Mesothelial cell of epicardium (in vitro differentiated cells): ENCODE measurements at places on chromosomes 6 and 20. TPM values are rescaled to one million over a fixed set of nuclear protein-coding genes. Genes with fewer than 3 reads are reported as not detected.
A peak's percentile ranks its signal among the peaks of the same experiment; 100 is the strongest.

DNA sequence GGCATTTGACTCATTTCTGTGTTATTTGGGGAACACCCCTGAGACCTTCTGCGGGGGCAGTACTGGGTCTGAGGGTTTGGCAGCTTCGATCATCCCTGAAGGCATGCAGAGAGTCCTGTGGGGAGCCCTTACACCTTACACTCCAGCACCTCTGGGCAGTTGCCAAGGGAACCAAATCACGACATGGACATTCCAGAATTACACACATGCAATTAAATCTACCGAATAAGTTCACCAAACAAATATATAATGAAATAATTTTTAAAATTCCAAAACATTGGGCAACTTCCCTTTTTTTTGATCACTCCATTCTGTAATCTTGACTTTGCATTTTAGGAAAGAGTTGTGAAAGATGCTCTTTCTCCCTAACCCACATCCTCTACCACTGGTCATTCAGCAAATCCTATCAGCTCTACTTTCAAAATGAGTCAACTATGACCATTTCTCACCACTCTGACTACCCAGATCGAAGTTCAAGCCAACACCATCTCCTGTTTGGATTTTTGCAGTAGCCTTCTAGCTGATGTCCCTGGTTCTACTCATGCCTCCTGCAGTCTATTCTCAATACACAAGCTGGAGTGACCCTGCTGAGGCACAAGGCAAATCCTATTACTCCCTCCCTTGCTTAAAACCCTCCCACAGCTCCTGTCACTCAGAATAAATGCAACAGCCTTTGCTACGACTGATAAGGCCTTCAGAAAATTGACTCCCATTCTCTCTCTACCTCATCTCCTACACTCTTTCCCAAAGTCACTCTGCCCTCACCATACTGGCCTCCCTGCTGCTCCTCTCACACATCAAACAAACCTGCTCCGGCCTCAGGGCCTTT lies 533.3 kb downstream of the HACE1 start:
- H3K4me1 ChIP-seq: peaks cover 27% of the 10 kb centered on the region
- H3K27me3 ChIP-seq: peaks cover 7% of the 10 kb centered on the region
- H3K36me3 ChIP-seq: no peaks in the 10 kb centered on the region
- no peak for DNase-seq
- H3K27ac ChIP-seq: no peak overlapping the region
- no peak overlapping the region for H3K4me3 ChIP-seq

- H3K4me3 ChIP-seq: no peak overlapping the region
- DNase-seq: no peak
- peaks cover 9% of the 10 kb centered on the region for H3K4me1 ChIP-seq
- H3K27me3 ChIP-seq: no peaks in the 10 kb centered on the region
Observed at GRCh38 chr6:24882835-24883555, 52.8 kb downstream of the RIPOR2 start.

GRCh38 chr6:64890609-64891008 lies 816.4 kb downstream of the EYS start:
- peak overlapping the region; percentile 86 for H3K27ac ChIP-seq
- no peak overlapping the region for H3K4me3 ChIP-seq
- peaks cover 20% of the 10 kb centered on the region for H3K4me1 ChIP-seq
- DNase-seq: no peak

DNA sequence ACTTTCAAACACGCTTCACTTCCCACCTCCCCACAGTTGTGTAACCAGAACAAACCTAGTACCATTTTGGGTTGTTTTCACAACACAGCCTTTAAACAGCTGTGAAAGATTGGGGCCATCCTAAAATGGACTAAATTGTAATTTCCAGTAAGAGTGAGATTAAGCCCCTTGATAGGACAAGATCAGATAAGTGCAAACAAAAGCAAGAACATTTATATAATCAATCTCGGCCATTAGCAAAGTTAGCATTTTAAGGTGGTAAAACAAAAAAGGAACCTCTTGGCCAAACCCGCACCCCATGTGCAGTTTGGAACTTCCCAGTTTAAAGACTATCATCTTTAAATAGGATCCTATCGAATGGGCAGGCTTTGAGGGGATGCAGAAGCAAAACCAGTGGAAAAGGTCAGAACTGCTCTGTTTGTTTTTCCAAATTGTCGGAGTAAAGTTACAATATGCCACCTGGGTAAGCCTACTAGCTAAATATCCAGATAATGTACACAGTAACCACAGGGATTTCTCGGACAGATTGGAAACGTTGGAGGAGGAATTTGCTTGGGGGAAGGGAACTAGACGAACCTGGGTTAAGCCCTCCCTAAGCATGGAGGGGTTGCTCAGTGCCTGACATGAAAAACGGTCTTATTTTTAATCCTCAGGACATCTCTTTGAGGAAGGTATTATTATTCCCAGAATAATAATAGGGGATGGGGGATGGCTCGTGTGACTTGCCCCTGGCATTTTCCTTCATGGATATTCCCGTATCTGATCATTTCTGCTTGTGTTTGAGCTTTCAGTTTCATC lies 159.8 kb upstream of the SALL4 start:
- H3K27me3 ChIP-seq: no peaks in the 10 kb centered on the region
- H3K36me3 ChIP-seq: no peaks in the 10 kb centered on the region
- DNase-seq: no peak
- H3K4me1 ChIP-seq: peaks cover 42% of the 10 kb centered on the region

- no peak for DNase-seq
- H3K27me3 ChIP-seq: no peaks in the 10 kb centered on the region
- no peak overlapping the region for H3K4me3 ChIP-seq
- H3K27ac ChIP-seq: no peak overlapping the region
Observed at GRCh38 chr6:19788686-19789085, 48.5 kb upstream of the ID4 start.

- H3K4me1 ChIP-seq: peaks cover 19% of the 10 kb centered on the region
- no peaks in the 10 kb centered on the region for H3K36me3 ChIP-seq
- H3K27me3 ChIP-seq: peaks cover 3% of the 10 kb centered on the region
- DNase-seq: no peak
Observed at GRCh38 chr20:59378966-59379365, 78.6 kb downstream of the EDN3 start.

GRCh38 chr6:31383149-31383548 lies 20.2 kb upstream of the MICA start:
- no peak overlapping the region for H3K4me3 ChIP-seq
- no peak overlapping the region for H3K27ac ChIP-seq
- no peaks in the 10 kb centered on the region for H3K36me3 ChIP-seq
- H3K27me3 ChIP-seq: peaks cover 55% of the 10 kb centered on the region

DNA sequence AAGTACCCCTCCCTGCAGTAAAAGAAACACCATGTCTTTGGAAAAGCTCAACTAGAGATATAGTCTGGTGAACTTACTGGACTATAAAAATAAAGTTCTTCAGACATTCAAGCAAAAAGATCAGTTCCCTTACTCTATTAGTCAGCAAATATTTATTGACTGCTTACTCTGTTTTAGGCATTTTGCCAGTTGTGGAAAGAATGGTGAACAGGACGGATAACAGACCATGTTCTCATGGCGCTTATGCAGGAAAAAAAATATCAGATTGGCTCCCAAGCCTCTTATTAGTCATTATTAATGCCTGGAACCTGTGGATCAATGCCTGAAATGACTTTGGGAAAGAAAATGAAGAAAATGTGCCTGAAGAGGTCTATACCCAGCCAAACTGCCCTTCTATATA lies 282.2 kb upstream of the EPHA7 start:
- no peak overlapping the region for H3K27ac ChIP-seq
- no peak for DNase-seq
- no peaks in the 10 kb centered on the region for H3K4me1 ChIP-seq

DNA sequence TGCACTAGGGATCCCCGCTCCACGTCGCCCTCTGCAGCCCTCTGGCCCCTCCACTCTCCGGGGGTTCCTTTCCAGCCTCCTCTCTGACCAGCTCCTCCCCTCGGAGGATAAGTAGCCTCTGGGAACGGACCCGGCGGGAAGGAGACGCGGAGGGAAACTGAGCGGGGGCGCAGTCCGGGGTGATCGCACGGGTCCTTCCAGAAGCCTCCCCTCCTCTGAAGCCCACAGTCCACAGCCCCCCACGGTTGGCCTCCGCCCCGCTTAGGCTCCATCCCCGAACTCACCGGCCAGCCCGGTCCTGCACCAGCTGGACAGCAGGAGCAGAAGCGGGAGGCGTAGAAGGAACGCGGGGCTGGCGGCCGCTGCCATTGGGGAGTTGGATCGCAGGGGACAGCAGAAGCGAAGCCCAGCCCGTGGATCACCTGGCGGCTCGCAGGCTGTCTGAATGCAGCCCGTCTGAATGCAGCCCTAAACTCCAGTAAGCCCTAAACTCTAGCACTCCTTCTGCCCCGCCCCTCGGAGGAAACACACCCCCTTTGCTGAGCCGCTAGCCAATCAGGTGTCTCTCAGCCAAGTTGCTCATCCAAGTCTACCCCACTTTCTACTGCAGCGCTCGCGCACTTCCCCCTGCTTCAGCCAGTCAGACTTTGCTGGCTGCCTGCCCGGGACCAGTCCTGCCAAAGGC lies at the start of gene RAET1G:
TSS of gene RAET1G (minus strand) at position 480 of the 685 bp plus-strand sequence. CDS start at position 369, 111 bp downstream.
- H3K4me1 ChIP-seq: peaks cover 13% of the 10 kb centered on the region
- no peak within 1 kb of the TSS for H3K27ac ChIP-seq
- peak within 1 kb of the TSS; percentile 69 for H3K4me3 ChIP-seq
- H3K27me3 ChIP-seq: peaks cover 92% of the 10 kb centered on the region
- peak; percentile 84 for DNase-seq

The FAM135A gene
- total RNA-seq: 21.5 to 24.8 TPM (median 22.7 TPM) in 3 replicates

GRCh38 chr6:139640448-139640847 lies 266.0 kb upstream of the CITED2 start:
- H3K27ac ChIP-seq: no peak overlapping the region
- H3K4me3 ChIP-seq: no peak overlapping the region
- peaks cover 14% of the 10 kb centered on the region for H3K4me1 ChIP-seq
- no peak for DNase-seq

DNA sequence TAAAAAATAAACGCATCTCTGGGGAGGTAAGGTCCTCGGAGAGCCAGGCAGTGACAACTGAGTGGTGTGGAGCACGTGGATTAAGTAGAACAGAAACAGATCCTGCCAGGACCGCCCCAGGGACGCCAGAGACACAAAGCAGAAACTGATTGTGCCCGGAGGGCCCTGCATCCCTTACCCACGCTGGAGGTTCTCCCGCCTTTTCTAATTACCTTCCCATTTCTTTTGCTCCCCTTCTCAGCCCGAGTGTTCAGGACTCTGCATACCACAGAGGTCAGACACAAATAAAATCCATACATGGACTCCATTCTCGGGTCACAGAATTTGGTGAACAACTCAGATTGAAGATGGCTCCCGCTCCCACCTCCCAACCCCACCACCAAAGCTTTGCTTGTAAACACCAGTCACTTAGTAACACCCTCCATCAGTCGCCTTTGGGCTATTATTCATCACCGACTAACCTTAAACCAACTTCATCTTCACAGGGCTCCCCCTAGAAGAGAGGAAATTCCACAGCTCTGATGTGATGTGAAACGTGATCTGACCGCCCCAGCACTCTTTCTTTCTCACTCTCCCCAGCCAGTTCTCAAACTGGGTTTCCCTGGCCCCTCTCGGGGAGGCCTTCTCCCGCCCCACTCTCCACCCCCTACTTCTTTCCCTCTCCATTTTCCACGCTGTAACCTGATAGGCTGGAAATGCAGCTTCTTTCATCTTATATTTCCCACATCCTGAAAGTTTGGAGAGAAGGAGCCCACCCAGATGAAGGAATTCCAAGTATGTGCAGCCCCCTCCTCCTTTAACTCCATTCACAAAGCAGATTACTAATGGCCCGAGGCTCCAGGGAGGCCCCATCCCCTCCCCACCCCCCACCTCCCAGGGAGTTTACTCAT lies 32.5 kb upstream of the PIM1 start:
- H3K4me3 ChIP-seq: peak overlapping the region; percentile 60
- H3K36me3 ChIP-seq: no peaks in the 10 kb centered on the region
- H3K27me3 ChIP-seq: no peaks in the 10 kb centered on the region
- peak overlapping the region; percentile 100 for H3K27ac ChIP-seq
- peak; percentile 76 for DNase-seq

DNA sequence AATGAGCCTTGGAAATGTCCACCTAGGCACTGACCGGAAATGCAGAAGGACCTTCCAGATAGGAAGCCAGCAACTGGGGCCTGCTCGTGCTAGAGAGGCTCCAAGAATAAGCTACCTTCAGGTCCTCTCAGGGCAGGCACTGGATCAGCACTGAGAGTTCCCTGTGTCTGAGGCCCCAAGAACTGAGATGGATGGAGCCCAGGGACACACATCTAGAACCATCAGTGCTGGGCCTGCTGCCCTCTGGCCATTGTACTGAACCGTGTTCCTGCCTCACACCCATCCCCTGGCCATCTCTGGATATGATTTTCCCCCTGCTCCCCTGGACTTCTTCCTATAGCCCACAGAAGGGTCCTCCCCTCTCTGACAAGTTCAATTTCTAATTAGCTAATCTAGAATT lies 10.3 kb downstream of the BPIFA1 start:
- H3K4me1 ChIP-seq: no peaks in the 10 kb centered on the region
- H3K27ac ChIP-seq: no peak overlapping the region
- no peaks in the 10 kb centered on the region for H3K36me3 ChIP-seq

The IL17F gene
- total RNA-seq: not detected in 3 replicates

DNA sequence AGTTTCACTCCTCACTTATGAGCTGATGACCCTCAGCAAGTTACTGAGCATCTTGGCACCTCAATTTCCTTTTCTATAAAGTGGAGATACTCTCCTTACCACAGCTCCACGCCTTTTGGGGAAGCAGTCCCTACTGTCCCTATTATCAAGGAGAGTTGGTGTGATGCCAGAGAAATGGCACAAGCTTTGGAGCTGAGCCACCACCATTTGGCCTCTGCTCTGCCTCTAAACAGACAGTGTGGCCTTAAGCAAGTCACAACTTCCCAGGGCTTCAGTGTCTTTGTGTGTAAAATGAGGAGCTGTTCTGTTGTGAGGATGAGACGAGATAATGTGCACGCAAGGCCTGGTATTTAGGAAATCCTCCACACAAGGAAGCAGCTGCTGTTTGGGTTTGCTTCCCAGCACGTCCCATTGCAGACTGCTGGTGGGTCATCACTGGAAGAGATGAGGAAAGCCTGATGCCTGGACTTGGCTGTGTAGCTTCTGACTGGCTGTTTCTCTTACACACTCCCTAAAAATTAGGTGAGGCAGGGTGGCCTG lies 18.5 kb downstream of the NSFL1C start:
- DNase-seq: no peak
- peaks cover 32% of the 10 kb centered on the region for H3K36me3 ChIP-seq
- H3K4me3 ChIP-seq: no peak overlapping the region

DNA sequence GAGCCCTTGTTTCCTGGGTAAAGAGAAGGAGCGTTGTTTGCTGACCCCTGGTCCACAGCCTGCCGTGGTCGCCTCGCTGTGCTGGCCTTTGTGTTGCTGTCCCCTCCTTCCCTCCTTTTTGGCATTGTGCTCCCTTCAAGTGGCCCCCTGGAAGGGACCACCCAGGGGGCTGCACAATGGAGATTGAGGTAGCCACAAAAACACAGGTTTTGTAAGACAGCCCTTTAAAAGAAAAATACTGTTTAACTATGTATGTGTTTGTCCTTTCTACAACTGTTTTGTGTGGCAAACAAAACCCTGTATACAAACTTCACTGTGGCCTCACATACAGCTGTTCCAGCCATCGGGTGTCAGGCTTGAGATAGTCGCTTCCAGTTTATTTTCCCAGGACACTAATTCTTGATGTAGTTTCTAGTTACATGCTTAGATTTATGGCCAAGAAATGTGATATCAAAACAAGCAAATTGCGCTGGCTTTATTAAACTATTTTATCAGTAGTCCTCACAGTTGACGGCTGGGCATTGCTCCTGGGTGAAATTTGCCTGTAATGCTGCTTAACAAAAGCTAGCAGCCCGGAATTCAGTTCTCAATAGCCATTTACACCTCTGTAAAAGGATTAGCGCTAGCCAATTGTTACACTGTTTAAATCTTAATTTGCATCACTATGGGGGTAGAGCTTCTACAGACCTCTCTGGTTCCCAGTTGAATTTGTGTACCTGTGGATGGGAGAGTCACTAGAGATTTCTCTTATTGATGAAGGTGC lies 64.1 kb downstream of the KIZ start:
- peaks cover 3% of the 10 kb centered on the region for H3K36me3 ChIP-seq
- H3K4me1 ChIP-seq: peaks cover 17% of the 10 kb centered on the region
- H3K27ac ChIP-seq: no peak overlapping the region

The MYLIP gene
- 23.9 to 25.7 TPM (median 24.9 TPM) in 3 replicates for total RNA-seq
